ENCODE measurements at places on chromosomes 3 and 15.

DNA sequence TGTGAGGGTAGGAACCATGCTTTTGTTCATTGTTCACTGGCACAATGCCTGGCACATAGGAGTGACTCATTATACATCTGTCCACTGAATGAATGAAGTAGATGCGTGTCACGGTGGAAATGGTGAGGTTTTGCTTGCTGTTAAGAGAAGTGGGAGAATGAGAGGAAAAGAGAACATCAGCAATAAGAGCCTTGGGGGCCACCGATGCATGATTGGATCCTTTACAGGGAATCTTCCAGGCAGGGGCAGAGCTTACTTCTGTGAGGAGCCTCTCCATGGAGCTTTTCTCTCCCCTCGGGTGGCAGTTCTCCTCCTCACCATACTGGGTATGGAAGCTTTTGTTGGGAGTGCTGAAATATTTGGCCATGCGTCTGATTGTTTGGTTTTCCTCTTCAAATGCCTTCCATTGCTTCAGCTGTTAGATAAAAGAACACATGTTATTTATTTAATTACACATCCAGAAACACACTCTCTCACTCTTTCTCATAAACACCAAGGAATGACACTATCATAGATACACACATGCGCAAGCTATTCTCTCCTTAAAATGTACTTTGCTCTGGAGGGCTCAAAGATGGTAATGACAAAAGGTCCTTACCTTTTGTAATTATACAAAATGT, 78.9 kb upstream of the GSK3B start:
- DNase-seq, result no peak

GRCh38 chr3:126197854-126198584, 17.6 kb upstream of the ALDH1L1 start:
- no peak for DNase-seq

DNA sequence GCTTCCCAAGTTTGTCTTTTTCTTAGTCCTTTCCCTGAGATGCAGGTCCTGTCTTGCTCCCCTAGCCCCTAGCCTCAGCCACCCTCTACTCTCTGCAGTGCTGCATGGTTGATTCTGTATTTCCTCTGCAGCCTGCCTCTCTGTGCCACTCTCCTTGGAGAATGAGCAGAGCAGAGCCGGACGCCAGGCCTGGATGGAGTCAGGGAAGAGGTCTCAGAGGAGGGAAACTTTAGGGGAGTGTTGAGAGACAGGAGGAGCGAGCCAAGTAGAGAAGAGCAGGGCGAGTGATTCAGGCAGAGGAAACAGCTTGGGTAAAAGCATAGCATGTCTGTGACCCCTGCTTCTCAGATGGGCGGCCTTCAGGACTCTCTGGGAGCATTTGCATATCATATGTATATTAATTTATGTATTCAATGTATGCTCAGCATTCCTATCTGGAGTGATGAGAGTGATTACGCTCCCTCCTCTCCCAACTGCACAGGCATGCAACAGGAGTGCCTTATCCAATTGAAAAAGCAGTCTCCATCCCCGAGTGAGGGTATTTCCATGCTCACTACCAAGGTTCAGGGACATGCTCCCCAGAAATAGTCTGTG, 166.7 kb downstream of the RORA start:
- DNase-seq, result no peak

DNA sequence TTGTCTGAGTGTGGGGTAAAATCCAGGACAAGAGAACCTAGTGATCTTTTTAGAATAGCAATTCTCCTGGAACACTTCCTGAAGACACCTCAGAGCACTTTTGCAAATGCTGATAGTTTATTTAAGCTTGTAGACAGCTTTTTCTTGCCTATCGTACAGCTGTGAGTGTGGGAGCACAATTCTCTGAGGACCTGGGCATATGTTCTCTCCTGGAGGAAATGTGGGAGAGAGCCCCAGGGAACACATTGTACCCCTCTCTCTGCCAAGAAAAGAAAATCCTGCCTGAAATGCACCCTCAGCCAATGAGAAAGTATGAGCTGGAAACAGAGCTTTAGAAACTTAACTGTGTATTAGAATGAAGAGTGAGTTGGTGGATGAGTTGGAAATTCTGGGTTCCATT, 308.3 kb upstream of the SEMA6D start:
- no peak for DNase-seq

DNA sequence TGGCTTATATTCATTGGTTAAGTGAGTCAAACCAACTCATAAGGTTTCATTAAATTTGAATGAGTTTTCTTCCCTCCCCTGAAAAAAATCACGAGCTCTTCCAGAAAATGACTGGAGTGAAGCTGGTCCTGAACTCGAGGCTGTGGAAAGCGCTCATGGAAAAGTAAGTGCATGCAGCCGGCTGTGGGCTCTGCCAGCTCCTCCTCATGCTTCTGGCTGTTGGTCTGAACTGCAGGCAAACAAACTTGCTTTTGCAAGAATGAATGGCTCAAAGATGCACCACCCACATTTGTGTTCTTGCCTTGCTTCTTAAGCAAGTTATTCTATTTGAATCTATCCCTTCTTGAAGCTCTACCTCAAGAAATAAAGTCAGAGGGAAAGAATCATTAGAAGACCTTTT, 6.2 kb downstream of the ETV5 start:
- no peak for DNase-seq

GRCh38 chr15:50361756-50362155, 6.8 kb upstream of the GABPB1 start:
- no peak for DNase-seq

DNA sequence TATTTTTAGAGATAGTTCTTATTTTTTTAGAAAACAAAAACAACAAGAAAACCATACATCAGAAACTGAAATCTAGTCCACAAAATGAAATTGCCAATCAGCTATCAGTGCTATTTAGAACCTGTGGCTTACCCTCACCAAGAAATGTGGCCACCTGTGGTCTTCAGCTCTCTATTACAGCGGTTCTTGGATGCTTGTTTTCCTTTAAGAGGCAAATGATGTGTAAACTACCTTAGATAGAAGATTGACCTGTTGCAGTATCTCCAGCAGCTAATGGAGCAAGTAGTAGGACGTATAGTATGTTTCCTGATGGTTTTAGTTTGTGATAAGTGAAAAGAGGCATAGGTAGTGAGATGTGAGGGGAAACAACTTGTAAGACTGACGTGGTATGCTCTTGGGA, 21.2 kb downstream of the TFG start:
- DNase-seq, result no peak

DNA sequence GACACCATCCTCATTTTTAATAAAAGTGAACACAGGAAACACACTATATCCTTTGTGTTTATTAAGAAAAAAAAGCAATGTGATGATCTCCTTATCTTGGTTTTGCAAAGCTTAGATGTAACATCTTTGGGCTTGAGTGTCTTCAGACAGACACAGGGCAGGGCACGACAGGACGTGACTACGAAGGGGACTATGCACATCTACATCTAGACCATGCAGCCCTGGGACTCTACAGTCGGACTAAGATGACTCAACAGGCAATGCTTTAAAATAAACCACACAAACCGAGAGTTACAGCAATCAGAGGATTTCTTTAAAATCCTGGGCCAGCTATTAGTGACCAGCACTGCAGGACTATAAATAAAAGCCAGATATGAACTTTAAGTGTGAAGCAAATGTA, 22.8 kb upstream of the TM2D3 start:
- DNase-seq, result no peak

DNA sequence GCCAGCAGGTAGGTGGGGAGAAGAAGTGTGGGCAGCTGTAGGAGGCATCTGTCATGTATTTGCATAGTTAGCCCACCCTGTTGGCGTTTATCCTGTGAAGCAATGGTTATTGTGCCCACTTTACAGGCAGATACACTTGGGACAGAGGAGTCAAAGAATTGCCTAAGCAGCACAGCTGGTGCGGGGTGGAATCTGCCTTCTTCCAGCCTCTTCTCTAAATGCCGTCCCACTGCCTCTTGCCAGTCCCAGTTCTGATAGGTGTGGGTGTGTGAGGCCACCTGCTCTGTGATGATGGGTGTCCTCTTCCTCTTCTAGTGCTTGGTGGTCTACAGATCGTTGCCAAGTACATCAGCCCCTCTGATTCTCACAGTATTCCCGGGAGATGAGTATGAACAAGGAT, 80.9 kb downstream of the ABHD5 start:
- DNase-seq, result no peak

DNA sequence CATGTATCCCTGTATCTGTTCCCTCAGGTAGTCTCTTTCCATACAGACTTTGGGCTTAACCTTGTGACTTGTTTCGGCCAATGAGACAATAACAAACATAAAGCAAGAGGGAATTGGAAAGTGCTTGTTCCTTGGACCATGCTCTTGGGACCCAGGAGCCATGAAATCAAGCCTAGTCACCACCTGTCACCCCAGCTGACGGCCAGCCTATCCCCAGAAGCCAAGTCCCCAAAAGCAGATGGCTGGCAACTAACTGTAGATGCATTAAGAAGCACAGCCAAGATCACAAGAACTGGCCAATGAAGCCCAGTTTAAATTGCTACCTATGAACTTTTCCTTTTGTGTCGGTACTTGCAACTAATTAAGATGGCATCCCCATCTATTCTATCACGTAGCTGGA, 822.0 kb downstream of the CADM2 start:
- DNase-seq, result no peak

GRCh38 chr3:109023656-109024254, 70.1 kb upstream of the GUCA1C start:
- DNase-seq, result peak; percentile 12

DNA sequence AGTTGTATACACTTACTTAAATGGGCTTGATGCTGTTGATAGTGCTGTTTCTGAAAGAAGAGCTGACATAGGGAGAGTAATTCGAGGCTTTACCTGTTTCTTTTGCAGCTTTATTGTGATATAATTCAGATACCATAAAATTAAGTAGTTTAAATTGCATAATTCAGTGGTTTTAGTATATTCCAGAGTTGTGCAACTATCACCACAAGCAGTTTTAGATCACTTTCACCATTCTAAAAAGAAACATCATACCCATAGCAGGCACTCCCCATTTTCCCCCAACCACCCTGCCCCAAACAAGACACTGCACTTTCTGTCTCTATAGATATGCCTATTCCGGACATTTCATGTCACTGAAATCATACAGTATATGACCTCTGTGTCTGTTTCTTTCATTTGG, 98.5 kb downstream of the MTHFS start:
- DNase-seq, result no peak

- DNase-seq, result no peak
Measured at GRCh38 chr15:29937956-29938355, 115.7 kb upstream of the TJP1 start.

- DNase-seq, result no peak
Measured at GRCh38 chr3:22176911-22177310, 425.9 kb upstream of the ZNF385D start.

DNA sequence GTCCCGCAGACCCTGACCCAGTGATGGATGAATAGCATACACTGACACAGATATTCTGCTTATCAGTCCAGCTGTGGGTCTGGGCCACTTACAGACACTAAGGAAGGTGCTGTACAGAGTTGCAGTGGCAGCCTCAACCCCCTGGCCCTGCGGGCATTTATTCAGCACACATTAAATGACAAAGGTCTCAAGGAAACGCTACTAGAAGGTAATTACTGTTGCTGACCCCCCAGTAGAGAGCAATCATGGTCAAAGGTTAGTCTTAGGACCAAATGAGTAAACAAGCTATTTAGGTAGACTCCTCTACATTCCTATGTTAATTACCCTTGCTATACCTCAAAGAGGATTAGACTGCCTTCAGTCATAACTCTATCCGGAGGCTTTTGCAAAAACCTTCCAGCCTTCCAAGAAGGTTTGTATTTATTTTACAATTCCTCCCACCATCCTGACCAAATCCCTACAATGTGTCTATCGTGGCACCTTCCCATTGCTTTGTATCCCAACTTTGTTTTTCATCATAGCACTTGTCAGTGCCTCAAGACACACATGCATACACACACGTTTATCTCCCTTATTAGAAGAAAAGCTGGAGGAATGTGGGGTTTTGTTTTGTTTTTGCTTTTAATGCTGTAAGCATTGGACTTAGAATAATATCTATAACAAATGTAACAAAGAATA, 227.9 kb downstream of the PYDC2 start:
- no peak for DNase-seq

DNA sequence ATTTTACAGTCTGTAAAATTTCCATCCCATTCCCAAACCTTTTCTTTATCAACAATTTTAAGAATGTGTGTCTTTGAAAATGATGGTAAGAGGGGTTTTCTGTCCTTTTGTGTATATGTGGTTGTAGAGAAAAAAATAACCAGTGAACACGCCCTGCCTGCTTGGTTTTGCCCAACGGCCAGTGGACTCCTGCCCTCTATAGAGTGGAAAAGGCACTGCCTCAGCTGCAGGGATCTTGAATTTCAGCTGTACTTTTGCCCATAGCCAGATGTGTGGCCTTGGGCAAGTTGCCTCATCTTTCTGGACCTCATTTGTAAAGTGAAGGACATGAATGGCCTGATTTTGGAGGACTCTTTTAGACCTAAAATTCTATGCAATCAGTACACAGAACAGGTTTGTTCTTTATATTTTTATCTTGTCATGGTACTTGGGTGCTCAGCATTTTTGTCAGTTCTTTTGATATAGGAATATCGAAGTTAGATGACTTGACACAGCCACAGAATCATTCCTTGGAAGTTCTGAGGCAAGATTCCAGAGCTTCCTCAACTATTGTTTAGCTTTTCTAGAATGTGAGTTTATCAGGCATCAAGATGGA, 81.0 kb downstream of the CLDN11 start:
- DNase-seq, result no peak

DNA sequence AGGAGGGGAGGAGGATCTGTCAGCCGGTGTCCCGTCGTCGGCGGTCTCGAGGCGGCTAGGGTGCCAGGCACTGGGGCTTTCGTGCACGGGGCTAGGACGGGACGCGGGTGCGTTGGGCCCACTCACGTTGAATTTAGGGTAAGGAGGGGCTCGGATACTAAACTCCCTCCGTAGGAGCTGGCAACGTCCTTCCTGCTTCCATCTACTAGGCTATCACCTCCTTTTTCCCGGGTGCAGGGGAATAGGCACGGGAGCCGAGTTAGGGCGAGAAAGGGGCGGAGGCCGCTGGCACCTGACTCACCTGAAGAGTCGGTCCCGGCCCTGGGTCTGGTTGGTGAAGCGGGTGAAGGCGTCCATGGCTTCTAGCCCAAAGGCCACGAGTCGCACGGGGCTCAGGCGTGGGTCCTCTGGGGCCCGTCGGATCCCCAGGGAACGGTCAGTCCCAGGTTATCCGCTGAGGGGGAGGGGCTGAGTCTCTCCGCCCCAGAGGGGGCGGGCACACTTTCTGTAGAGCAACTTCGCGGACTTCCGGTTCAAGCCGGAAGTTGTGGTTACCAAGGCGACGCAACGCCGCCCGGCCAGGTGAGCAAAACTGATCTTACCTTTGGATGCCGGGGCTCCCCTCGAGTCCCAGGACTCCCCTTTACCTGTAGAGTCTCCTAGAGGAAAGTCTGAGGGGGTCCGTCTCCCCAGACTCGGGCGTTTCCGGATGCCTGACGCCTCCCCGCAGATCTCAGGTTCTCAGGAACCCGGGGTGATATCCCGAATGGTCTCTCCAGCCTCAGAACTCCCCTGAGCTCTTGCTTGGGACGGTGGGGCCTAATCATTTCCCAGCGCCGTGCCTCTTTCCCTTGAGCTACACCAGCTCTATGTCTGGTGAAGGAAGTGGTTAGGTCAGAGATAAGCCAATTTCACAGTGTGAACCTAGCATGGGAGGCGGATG, at the start of the genes PEX11A and WDR93:
Gene PEX11A (minus strand): TSS at position 479 of the 943 bp plus-strand sequence. CDS start 122 bp downstream, at position 357.
Gene WDR93 (plus strand): TSS at position 536 of the 943 bp plus-strand sequence. CDS start 10,936 bp downstream, outside the sequence.
- DNase-seq, result peak; percentile 65
